ENCODE measurements at places on chromosomes 2 and 18.

GRCh38 chr2:128155970-128156369 is 65.0 kb downstream of the UGGT1 start:
- no peak for DNase-seq

DNA sequence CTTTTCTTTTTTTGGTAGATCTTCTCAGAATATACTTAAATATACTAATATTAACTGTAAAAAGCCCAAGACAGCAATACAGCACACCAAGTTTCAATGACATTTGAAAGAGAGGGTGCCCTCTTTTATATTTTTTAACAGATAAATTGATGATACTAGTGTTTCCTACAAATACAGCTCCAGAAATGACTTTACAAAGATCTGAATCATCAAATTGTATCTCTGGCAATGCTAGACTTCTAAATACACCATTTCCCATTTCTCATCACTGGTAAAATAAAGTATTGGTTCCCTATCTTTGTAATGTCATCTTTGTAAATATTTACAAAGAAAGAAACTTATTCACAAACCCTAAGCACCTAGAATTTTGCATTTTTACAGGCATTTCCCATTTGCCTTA is 281.3 kb downstream of the EXOC6B start:
- DNase-seq, result no peak

- no peak for DNase-seq
Measured at GRCh38 chr2:230781130-230781797, 68.6 kb downstream of the CAB39 start.

GRCh38 chr2:10097352-10098148 is 17.3 kb upstream of the CYS1 start:
- DNase-seq, result peak; percentile 50

DNA sequence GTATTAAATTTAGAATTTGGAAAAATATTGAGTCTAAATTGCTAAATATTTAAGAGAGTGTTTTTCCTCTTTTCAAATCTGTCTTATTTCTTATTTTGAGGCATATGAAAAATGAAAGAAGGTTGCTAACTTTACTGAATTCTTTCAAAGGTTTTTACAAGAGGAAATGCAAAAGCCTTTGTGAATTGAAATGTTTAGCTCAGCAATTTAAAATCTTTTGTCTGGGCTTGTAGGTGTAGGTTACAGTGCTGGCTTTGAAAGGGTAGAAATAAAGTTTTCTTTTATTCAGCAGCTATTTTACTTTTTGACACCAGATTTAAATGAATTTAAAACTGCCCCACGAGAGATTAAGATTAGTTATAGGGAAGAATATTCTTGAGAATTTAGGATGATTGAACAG is 192.0 kb downstream of the CDH7 start:
- no peak for DNase-seq

GRCh38 chr18:56841836-56842235 is 190.7 kb downstream of the WDR7 start:
- DNase-seq, result no peak

DNA sequence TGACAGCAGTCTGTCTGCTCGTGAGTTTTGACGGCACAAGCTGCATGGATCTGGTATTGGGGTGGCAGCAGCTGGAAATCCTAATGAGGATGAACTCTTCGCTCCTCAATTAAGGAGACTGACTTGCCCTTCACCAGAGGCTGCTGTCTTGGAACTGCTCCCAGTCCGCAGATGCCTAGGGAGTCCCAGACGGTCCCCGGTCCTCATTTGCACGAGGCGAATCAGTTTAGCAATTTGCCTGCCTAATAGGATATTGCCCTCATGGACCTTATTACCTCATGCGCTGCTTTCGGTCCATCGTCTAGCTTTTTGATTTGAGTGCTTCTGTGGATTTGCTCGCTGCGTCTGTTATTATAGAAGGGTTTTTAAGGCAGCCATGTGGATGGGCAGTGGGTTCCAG is 40.6 kb downstream of the ASAP2 start:
- DNase-seq, result no peak

DNA sequence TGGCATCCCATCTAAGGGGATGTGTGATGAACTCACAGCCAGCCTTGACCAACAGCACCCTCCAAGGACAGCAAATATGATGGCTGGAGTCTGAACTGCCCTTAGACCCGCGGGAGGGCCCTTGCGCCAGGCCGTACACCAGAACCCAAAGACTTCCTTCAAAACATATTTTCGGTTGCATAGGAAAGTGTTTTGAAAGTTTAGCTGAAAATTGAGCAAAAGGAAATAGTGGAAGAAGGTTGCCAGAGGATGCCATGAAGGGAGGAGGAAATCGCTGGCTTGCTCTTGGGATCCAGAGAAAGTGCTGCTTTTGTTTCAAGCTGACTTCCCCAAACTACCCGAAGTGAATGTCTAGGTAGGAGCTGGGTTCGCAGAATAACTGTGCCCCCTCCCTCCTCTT is 61.3 kb downstream of the IL1R2 start:
- DNase-seq, result no peak

DNA sequence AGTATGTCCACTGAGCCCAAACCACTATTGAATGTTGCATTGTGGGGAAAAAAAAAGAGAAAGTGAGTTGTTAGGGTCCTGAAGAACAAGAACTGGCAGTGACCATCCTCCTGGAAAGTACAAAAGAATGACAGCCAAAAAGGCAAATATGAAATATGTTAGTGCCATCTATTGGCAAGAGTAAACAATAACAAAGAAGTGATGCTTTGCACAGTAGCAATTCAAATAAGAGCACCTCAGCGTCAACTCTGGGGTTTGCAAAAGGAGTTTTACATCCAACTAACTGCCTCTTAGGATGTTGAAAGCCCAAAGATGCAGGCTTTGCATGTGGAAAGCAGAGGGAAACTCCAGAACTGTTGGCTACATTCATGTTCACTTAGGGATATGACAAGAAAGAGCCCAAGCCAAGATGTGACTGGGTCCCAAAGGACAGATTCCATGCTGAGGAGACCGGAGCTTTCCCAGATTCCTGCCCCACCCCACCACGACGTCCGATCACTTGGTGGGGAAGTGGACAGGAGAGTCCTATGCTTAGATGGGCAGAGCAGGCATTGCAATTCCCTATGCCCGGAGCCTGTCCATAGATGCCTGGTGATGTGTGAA is 15.6 kb downstream of the TRABD2A start:
- DNase-seq, result no peak

DNA sequence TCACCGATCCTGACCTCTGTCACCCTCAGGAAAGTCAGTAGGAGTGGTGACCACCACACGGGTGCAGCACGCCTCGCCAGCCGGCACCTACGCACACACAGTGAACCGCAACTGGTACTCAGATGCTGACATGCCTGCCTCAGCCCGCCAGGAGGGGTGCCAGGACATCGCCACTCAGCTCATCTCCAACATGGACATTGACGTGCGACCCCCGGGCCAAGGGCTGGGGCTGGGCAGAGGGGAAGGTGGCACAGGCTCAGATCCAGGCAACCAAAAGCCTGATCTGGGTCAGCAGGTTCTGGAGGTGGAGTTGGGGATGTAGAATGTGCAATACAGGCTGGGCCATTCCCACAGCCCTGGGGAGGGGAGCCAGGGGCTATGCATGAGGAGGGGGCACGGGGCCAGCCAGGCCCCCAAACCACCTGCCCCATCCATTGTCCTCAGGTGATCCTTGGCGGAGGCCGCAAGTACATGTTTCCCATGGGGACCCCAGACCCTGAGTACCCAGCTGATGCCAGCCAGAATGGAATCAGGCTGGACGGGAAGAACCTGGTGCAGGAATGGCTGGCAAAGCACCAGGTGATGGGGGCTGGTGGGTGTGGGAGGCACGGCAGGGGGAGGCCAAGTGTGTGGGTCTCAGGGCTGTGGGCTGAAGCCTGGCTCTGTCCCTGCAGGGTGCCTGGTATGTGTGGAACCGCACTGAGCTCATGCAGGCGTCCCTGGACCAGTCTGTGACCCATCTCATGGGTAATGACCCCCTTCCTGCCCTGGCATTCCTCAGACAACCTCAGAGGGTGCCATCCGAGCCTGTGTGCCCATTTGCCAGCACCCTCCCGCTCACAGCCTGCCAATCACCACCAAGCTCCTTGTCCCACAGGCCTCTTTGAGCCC is 1.4 kb downstream of the ALPI start:
- no peak for DNase-seq

DNA sequence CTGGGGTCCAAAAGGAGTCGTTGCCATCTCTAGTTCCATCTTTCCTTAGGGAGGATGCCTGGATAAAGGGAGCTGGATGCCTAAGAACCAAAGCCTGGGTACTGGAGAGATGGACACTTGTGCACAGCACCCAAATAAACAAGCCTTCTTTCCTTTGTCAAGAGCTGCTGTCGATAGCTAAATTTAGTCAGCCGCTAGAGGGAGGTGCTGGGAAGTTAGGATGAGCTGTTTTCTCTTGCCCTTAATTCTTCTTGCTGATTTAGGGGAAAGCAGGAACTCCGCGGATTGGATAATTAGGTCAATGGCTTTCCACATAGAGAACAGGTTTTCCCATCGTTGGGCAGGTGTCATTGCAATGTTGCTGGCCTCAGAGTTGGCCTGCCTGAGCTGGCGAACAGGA is 30.9 kb upstream of the SERPINB12 start:
- no peak for DNase-seq

- no peak for DNase-seq
Measured at GRCh38 chr2:31784868-31785267, 204.1 kb upstream of the SRD5A2 start.

- no peak for DNase-seq
Measured at GRCh38 chr2:191255756-191256312, 10.6 kb downstream of the MYO1B start.

DNA sequence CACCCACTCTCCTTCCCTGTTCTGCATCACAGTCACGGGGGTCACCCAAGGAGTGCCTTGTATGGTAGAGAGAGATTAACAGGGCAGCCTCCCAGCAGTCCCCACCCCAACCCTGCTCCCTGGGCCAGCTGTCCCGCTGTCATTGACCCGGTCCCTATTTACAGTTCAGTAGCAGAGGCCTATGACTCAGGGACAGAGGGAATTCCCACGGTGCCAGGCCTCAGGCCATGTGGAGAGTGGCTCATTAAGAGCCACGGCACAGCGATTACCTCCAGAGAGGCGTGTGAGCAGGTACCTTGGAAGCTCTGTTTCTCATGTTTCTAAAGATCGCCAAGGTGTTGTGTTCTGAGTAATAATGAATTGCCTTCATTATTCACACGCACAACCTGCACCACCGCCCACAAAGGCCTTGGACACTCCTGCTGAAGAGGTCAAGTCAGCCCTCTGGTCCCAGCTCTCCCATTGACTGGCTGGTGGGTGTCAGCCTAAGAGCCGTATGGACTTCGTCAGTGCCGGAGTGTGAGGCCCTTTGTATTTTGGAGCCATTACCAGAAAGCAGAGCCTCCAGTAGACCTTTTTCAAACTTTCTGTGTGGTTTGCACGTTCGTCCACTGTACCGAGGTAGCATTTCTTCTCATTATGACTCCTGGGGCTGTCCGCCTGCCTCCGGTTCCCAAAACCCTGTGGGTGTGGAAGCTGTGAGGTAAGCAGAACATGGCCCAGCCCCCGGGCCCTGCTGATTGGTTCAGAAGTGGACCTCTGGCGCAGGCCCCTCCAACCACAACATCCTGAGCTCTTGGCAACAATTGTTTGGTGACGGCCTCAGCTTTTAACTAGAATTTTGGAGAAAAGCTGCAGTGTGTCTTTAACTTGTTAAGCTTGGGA is 47.0 kb downstream of the SERTAD2 start:
- DNase-seq, result peak; percentile 88

DNA sequence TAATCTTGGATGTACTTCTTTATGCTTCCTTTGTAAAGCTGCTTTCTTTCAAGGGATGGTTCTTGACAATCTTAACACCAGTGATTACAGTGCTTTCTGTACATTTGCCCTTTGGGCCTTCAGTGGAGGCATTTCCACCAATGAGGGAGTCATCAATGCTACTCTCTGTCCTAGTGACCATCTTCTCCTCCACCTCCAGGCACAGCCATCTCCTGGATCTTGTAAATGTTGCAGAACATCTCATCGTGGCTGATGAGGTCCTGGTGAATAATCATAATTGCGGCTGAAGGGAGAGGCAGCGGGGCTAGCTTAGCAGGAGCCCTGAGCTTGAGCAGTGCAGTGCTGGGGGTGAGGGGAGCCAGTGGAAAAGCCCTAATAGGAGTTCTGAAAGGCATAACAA is 32.5 kb downstream of the IDH1 start:
- DNase-seq, result no peak

DNA sequence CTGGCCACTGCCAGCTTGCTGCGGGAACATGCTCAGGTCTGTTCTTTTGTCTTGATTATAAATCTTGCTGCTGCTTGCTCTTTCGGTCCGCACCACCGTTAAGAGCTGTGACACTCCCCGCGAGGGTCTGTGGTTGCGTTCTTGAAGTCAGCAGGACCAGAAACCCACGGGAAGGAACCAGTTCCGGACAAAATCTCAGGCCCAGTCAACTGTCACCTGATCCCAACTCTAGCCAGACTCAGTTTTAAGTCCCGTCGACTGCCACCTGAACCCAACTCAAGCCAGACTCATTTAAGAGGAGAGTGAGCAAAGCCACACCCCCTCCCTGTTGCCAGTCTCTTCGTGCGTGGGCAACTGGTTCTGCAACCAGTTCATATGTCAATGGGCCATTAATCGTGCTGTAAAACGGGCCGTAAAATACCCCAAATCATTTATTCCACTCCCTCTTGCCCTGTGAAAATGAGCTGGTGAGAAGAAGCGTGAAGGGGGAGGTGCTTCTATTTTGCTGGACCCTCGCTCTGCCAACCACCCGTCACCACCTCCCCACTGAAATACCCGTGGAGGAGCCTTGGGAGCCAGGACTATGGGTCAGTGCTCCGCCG is 224.3 kb downstream of the NDUFA10 start:
- no peak for DNase-seq

- no peak for DNase-seq
Measured at GRCh38 chr2:241901500-241902351, 32.2 kb downstream of the RTP5 start.

- DNase-seq, result no peak
Measured at GRCh38 chr2:240402566-240403272, 32.7 kb upstream of the GPC1 start.

DNA sequence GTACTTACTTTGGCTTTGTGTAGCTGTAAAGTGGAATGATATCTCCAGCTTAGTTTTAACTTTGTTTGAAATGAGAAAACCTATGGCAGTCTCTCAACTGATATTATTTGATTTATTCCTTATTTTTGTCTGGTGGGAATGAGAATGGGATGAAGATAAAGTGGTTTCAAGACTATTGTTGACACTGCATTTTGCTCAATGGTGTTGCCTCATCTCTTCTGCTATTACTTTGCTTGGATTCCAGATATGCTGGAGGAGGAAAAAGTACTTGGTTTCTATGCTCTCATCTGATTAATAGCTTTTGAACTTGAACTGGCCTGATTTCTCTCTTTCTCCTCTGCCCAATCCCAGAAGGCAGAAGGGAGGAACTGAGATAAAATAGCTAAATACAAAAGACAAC is 198.2 kb downstream of the CTNNA2 start:
- DNase-seq, result no peak

- peak; percentile 74 for DNase-seq
Measured at GRCh38 chr2:62309465-62310091, 113.7 kb downstream of the B3GNT2 start.

DNA sequence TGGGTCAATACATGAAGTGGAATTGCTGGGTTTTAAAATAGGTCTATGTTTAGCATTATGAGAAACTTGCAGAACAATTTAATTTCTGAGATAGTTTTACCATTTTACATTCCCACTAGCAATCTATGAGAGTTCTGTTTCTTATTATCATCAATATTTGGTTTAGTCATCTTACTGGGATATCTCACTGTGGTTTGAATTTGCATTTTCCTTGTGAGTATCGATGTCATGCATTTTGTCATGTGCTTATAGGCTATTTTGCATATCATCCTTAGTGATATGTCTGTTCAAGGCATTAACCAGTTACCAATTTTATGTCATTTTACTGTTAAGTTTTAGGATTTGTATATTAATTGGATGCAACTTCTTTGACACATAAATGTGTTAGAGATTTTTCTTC is 204.4 kb downstream of the MCFD2 start:
- DNase-seq, result no peak

- DNase-seq, result no peak
Measured at GRCh38 chr2:6906165-6906741, 11.0 kb upstream of the RNF144A start.

Data from GM06990 (cell line).